GM04504 (cell line): ENCODE measurements at places on chromosomes 4 and X.

DNA sequence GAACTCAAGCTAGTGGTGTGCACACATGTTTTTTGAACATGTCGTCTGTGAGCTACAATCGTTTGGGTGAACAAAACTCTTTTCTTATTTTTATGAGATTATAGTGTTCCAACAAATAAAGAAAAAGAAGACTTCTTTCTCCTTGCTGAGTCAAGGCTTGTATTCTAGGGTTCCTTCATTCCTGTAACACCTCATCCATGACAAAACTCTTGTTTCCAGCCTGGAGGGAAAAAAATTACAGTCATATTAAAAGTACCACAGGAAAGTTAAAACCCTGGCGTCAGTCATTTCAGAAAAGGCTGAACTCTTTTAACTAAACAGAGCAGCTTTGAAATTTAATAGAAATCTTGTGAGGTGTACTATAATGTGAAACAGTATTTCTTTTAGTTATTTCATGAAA lies 79.2 kb upstream of the BOD1L1 start:
- DNase-seq = no peak

GRCh38 chr4:149961876-149962597 lies 116.2 kb upstream of the DCLK2 start:
- DNase-seq = peak; percentile 10

DNA sequence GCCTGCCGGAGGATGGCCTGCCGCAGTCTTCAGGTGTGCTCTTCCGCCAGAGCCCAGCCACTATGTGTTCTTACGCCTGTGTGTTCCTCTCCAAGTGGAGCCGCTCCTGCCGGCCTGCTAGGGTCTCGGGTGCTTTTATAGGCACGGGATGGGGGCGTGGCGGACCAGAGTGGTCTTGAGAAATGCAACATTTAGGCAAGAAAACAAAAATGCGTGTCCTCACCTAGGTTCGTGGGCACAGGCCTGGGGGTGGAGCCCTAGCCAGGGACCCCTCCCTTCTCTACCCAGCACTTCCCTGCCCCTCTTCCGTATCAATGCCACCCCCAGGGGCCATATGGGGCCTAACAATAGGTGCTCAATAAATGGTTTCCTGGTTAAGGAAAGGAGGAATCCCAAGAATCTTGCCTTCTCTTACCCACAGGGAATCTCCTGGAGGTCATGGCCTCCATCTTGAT lies 34.4 kb upstream of the LRBA start:
- no peak for DNase-seq

GRCh38 chrX:7068939-7069367 lies 78.6 kb upstream of the STS start:
- no peak for DNase-seq

DNA sequence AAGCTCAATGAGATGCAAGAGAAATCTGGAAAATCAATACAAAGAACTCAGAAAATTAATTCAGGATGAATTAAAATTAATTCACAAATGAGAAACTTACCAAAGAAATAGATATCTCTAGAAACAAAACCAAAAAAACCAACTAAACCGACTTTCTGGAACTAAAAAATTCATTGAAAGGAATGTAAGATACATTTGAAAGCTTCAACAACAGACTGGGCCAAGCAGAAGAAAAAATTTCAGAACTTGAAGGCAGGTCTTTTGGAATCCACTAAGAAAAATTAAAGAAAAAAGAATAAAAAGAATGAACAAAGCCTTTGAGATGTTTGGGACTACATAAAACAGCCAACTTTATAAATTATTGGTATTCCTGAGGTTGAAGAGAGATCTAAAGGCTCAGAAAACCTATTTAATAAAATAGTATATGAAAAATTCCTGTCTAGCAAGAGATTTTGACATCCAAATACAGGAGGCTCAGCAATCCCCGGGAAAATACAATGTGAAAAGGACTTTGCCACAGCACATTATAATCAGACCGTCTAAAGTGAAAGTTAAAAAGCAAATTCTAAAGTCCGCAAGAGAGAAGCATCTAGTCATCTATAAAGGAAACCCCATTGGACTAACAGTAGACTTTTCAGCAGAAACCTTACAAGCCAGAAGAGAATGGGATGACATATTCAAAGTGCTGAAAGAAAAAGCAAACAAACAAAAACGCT lies 44.2 kb downstream of the NAT8L start:
- DNase-seq = no peak

DNA sequence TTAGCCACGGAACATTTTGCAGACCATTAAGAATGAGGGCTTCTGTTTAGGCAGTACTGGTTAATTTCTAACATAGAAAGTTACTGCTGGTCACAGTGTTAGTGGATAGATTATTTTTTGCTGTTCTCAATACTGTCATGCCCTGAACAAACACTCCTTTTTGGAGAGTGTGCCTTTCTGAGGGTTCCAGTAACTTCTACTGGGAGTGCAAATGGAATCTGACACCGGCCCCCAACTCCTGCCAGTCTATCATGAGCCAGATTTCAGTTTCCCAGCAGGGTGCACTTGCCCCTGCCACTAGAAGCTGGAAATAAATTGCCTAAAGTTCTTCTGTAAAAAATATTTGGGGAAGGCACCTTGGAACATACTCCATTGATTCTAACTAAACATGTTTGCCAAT lies 224.4 kb upstream of the GPC4 start:
- DNase-seq = no peak

- no peak for DNase-seq
Observed at GRCh38 chr4:98663226-98664006, 5.0 kb upstream of the TSPAN5 start.

- DNase-seq = no peak
Observed at GRCh38 chr4:81472281-81473182, 825 bp upstream of the RASGEF1B start.

DNA sequence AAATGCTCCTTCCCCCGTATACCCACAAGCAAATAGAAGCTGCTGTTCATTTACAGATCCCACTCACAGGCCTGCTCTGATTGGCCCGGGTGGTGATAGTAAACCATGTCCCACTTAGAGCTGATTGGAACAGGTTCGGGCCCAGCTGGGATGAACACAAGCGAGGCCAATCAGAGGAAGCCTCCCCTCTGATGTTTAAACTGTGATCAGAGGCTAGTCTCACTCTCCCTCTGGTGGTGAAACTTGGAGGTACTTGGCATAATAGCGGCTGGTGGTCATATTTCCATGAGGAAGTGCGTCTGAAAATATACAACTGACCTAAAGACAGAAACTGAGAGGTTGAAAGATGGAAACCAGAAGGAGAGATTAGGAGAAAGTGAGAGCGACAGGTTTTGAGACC lies 51.5 kb upstream of the TRPC3 start:
- no peak for DNase-seq

DNA sequence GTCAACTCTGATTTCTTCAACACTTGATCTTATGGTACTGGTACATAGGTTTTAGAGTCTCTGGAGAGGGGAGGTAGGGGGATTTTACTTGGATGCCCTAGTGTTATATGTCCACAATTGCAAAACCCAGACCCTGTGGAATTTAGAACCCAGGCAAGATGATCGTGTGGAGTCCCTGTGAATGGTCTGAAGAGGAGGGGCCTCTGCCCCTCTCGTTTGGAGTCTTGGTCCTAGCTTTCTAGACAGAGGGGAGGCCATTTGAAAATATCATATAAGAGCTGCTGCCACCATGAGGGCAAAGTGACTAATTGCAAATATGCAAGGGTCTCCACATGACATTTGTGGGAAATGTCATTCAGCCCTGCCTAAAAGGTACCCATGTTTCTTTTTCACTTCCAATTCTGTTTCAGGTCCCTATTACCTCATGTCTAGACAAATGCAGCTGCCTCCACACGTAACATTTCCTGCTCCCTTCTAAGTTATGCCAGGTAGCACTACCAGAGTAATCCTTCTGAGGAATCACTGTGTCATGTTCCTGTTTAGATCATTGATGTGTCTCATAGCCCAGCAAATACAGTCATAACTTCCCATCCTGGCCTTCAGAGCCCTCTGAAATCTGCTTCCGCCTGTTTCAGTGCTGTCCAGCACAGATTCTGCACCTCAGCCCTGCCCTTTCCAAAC lies 126.8 kb downstream of the KLHL8 start:
- DNase-seq = no peak

DNA sequence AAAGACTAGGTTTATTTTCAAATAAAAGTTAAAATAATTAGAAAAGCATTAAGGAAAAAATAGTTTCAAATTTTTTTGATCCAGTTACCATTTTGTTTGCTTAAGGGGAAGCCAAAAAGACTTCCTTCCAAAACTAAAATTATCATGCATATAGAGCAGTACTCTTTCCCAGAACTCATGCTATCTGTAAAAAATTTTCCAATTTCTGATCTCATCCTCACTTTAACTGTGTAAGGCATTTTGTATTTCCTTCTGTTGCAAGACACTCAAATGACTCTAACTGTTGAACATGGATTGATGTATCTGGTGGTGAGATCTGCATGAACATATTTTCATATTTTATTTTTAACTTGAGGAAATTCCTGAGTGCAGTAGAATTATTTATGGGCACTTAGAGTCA lies 150.1 kb downstream of the ADAM29 start:
- no peak for DNase-seq

DNA sequence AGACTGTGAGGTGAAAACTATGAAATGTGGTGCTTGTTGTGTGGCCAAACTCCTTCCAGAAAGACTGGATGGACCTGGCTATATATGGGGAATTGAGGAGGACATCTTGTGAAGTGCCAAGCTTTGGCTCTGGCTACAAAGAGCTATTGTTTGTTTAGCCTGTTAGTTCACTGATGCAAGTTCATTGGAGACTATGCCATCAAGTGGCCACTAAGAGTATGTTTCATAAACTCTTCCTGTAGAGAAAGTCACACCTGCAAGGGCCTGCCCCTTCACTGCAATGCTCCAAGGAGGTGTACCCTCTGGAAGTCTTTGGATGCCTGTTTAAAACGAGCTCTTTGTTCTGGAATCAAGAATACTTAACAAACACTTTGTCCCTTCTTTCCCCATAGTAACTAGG lies 382.0 kb downstream of the GABRG1 start:
- no peak for DNase-seq

- DNase-seq = no peak
Observed at GRCh38 chr4:108854786-108855185, 91.9 kb upstream of the ETNPPL start.

DNA sequence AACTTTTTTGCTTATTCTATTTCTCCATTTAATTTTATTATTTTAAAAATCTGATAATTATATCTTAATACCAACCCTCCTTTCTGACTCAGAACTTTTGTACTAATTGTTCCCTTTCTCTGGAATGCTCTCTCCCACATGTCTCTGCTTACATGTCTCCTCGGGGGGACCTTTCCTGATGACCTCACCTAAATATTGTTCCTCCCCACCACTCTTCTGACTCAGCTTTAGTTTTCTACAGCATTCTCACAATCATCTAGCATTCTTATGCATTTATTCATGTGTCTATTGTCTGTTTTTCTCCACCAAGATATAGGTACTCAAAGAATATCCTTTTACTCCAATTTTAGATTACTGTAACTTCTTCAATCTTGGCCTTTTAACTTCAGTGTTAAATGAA lies 128.7 kb downstream of the MSL3 start:
- no peak for DNase-seq

DNA sequence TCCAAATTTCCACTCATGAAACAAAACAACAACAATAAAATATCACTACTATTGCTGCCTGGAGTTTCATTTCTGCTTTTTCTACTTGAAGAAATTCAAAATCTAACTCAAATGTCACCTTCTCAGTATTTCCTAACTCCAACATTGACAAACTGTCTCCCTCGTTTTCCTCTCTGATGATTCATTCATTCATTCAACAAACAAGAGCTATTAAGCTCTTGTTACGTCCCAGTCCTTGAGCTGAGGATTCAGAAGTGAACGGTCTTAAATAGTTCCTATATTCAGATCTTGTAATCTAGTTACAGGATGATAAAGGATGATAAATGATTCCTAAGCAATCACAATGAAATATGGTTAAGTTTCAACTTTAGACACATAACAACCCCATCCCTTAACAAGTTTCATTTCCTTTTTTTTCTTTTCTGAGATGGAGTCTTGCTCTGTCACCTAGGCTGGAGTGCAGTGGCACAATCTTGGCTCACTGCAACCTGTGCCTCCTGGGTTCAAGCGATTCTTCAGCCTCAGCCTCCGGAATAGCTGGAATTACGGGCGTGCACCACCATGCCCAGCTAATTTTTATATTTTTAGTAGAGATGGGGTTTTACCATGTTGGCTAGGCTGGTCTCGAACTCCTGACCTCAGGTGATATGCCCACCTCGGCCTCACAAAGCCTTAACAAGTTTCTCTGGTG lies 1.7 kb downstream of the SLC9B2 start:
- no peak for DNase-seq

GRCh38 chr4:177235026-177235425 lies 74.6 kb upstream of the NEIL3 start:
- no peak for DNase-seq

DNA sequence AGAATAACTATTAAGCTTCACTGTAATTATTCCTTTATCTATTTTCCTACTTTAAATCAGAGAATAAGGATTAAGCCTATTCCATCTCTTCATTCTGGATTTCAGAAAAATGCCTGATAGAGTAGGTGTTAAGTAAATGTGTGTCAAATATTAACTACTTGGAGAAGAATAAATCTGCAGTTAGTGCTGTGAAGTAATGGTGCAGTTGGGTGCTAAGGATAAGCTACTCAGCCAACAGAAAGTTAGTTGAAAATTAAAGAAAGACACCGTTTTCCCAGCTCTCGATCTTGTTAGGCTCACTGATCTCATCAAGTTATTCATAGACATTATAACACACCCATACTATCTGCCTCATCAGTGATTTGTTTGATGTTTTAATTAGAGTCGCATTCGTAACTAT lies 7.1 kb downstream of the PF4V1 start:
- DNase-seq = no peak

- DNase-seq = no peak
Observed at GRCh38 chrX:106246511-106246910, 78.4 kb downstream of the PWWP3B start.

DNA sequence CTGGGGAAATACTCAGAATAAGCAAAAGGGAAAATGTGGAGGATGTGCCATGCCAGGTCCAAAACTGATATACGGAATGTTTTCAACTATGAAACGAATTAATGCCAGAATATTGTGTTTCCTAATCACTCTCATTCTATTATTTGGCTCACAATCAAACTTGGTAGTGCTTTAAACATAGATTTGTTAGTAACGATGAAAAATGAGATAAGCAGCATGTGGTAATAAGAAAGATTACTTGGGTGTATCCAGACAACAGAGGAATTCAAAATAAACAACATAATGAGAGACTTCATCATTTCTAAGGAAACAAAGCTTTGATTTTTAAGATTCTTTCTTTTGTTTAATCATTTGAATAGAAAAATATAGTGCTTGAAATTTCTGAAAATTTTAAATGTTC lies 237.3 kb downstream of the TACR3 start:
- no peak for DNase-seq

- no peak for DNase-seq
Observed at GRCh38 chr4:6905516-6906445, 3.8 kb upstream of the TBC1D14 start.

- DNase-seq = no peak
Observed at GRCh38 chr4:187663076-187663475, 332.5 kb upstream of the ZFP42 start.

- no peak for DNase-seq
Observed at GRCh38 chr4:39657465-39657864, 18.8 kb upstream of the SMIM14 start.

GRCh38 chr4:123356921-123357320 lies 39.7 kb upstream of the SPRY1 start:
- DNase-seq = no peak
